CD4-positive, alpha-beta T cell treated with Interleukin-17A for 4 hours (primary cell): ENCODE measurements at places on chromosomes 3 and 15.

- peak; percentile 87 for DNase-seq
Measured at GRCh38 chr3:14921034-14921616, 26.3 kb upstream of the NR2C2 start.

DNA sequence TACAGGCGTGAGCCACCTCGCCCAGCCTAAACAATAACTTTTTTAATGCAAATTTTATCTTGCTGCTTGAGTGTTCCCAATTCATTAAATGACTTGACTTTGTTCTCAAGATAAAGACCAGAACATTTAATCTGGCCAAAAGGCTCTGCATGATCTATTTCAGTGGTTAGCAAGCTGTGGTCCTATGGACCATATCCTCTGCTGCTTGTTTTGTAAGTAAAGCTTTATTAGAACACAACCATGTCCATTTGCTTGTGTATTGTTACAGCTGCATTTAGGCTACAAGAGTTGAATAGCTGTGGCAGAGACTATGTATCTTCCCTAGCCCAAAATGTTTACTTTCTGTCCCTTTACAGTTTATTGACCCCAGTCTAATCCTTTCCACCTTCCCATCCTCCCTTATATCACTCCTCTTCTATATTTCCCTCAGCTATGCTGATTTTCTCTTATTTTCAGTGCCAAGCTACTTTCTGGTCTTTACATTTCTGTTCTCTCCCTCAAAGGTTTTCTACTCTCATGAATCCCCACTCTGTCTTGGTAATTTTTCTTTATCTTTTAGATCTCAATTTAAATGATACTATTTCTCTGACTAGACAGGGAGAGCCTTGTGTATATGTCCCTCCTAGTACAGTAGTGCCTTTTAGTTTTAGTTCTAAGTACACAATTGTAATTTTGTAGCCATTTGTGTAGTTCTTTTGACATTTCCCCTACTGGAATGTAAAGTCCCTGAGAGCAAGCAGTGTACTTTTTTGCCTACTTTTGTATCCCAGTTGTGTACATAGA is 23.2 kb downstream of the SELENOT start:
- no peak for DNase-seq

- DNase-seq = no peak
Measured at GRCh38 chr3:36557708-36558421, 177.6 kb downstream of the STAC start.

DNA sequence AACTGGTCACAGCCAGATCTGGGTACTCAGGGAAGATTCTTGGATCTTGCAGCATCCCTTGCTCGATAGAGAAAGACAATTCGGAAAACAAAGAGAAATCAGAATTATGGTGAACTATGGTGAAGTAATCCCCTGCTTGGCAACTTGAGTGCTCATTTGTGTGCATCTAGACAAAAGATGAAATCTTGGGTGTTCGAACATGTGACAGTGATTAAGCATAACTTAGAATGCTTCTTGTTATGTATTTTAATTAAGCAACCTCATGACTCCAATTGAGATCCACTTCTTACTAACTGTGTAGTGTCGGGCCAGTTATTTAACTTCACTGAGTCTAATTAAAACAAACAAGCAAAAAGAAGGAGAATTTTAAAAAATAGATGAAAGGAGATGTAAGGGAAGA is 56.5 kb downstream of the ZNF385D start:
- no peak for DNase-seq

DNA sequence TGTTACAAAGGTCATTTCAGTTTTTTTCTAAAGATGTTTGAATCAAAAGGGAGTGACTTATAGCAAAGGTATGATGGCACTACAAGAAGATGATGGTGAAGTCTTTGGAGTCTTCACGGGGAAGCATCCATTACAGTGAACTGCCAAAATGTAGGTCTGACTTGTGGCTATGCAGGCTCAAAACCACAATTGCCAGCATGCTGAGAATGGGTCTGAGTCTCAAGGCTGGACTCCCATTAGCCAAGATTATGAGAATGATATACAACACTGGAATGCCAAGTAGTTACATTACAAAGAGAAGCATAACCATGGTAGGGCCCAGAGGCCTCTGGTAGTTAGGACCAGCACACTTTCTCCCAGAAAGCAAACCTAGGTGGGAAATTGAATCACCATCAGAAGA is 194.2 kb downstream of the MTHFS start:
- DNase-seq = no peak

DNA sequence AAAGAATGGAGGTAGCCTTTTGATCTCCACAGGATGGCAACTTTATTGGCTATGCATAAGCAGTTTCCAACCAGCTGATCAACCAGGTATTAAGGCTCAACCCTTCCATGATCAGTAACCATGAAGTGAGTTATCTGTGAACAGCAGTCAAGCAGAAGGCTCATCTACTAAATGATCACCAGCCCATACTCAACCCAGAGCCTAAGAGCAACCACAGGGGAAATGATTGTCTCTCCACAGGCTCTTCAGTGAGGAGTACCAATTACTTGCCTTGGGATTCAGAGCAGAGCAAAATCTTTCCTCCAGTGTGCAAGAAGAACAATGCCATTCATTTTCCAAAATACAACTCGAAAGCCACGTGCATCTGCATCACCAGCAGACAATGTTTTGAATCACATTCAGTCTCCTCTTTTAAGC is 754.8 kb downstream of the ROBO1 start:
- DNase-seq = no peak

DNA sequence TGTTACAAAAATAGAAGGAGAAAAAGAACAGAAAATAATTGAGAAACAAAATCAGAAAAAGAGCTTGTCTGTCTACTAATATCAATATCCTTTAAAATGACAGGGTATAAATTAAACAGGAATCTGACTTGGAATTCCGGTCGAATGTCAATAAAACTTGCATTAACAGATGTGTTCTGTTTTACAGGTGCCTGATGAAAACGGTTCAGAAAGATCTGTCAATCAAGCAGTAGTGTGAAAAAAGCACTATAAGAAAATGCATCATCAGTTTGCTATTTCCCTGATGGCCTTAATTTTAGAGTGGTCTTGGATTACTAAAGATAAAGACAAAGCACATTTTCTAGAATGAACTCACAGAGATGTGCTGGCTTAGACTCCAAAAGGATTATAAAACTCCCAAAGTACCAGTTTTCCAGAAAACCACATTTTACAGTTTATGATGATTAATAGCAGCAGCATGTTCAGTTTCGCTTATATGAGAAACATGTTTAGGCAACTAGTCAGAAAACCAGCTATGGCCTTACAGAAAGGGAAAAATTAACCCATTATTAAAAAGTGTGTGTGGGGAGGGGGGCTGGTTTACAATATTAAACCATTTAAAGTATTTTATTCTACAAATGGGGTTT is 8.2 kb upstream of the C3orf38 start:
- DNase-seq = no peak

DNA sequence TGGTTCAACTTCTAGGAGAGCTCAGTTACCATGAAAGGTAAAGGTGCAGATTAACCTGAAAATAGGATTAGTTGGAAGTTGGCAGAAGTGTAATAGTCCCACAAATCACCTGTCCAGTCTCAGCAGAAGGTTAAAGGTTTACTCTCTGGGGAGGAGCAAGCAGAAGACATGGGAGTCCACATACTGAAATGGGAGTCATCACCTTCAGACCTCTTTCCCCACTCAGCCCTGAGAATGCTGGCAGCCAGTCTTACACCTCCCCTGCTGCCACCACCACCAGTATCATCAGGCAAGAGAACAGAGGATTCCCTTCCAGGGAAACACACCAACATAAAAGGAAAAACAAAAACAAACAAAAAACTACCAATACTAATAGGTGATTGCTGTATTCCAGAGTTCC is 13.8 kb upstream of the PLA2G4D start:
- no peak for DNase-seq

DNA sequence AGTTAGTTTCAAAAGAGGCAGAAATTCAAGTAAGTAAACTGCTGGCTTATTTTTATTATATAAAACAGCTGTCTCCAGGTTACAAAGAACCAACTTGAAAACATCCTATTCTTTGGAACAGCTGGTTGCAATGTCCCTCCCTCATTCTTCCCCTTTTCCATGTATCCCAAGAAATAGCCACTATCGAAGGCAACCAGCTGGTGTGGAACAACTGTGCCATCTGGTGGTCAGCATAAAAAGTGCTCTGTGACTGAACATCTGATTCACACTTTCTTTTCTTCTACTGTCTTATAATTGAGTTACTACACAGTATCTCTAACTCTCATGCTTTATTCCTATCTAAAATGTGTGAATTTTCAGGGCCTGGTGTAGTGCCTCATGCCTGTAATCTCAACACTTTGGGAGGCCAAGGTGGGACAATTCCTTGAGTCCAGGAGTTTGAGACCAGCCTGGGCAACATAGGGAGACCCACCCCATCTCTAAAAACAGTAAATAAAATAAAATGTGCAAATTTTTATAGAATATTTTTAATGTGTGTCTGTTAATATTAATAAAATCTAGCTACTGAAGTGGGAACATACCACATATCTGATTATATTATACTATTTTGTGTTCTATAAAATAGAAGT is 9.6 kb downstream of the OSBPL11 start:
- peak; percentile 55 for DNase-seq

DNA sequence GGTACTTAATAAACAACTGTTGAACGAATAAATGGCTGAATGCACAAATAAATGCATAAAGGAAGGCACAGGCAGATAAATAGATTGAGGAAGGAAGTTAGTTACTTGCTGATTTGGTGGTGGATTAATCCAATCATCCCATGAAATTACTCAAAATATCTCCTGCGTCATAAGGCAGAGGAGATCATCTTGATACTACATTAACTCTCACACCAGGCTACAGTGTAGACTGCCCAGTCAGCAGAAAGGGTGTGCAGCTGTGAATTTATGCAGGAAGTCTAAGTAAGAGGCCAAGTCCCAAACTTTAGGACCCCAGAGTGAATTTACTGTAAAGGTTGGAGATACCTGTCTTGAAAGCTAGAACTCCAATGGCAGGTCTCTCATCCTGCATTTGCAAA is 38.6 kb downstream of the PRICKLE2 start:
- no peak for DNase-seq

GRCh38 chr3:179430277-179430870 is 20.9 kb downstream of the GNB4 start:
- no peak for DNase-seq

- no peak for DNase-seq
Measured at GRCh38 chr3:185534511-185534910, 17.9 kb downstream of the LIPH start.

- DNase-seq = no peak
Measured at GRCh38 chr15:89877083-89877425, 16.7 kb downstream of the AP3S2 start.
